ENCODE measurements at places on chromosomes 4 and X.

- no peak for DNase-seq
Measured at GRCh38 chr4:145871209-145871608, 67.4 kb downstream of the ZNF827 start.

- DNase-seq, result no peak
Measured at GRCh38 chrX:80181079-80181478, 166.5 kb downstream of the TBX22 start.

DNA sequence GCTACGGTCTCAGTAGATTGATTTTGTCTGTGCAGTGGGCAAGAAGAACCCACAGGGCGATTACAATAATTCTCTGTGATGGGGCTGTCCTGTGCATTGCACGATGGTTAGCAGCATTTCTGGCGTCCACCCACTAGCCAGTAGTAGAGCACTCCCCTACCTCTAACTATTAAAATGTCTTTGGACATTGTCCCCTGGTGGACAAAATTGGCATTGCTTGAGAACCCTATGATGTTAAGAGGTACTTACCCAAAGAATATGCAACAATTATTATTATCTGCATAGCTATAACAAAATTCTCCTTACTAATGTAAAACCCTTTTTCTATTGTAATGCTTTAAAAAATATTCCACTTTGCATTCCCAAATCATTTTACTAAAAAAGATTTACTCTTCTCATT, 109.5 kb upstream of the VCX3A start:
- no peak for DNase-seq

- DNase-seq, result no peak
Measured at GRCh38 chr4:177108708-177109107, 201.0 kb upstream of the NEIL3 start.

DNA sequence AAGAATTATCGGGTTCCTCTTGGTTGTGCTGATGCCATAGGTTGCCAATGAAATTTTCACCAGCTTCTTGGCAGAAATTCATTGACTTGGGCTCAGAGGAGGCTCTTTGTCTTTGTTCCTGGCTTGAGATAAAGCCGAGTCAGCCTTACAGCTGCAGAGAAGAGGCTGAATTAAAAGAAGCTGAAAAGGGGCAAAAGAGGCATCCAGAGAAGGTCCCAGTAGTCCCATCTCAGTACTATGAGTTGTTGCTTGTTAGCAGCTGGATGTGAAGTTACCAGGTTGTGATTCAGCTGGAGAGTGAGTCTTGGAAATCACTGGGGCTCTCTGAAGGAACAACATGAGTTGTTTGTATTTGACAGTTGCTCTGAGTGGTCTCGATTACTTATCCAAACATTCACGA, 59.7 kb downstream of the SMAD1 start:
- DNase-seq, result no peak

- DNase-seq, result no peak
Measured at GRCh38 chrX:13876652-13877051, 59.8 kb upstream of the GPM6B start.

DNA sequence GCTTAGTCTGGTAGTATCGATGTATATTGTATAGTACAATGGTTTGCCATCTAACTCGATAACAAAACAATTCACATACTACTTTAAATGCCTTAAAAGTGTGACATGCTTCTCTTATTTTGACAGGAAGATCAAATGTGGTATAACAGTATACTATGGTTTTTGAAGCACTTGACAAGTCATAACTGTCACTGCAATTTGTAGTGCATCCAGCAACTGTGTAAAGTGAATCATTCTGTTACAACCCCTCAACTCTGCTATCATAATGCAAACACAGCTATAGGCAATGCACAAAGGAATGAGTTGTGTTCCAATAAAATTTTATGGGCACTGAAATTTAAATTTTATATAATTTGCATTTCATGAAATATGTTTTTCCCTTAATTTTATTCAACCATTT, 14.0 kb downstream of the RAP1GDS1 start:
- DNase-seq, result no peak

GRCh38 chrX:24241822-24242648, 71.8 kb downstream of the SUPT20HL2 start:
- no peak for DNase-seq

DNA sequence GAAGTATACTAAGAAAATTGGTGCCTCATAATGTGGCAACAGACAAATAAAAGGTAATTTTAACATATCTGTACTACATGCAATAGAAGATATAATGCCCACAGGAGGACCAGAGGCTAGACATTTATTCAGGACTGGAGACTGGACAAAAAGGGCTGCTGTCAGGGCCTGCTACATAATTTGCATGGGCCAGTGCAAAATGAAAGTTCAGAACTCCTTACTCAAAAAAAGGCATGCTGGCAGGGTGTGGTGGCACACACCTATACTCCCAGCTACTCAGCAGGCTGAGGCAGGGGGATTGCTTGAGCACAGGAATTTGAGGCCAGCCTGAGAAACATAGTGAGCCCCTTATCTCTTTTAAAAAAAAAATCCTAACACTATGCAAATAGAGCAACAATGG, 12.4 kb upstream of the MAOA start:
- no peak for DNase-seq

All from activated naive CD4-positive, alpha-beta T cell treated with Interleukin-2 at 50 U/mL for 16 hours (primary cell).